ENCODE measurements at places on chromosomes 7 and 10. TPM values are rescaled to one million over a fixed set of nuclear protein-coding genes. Genes with fewer than 3 reads are reported as not detected.

DNA sequence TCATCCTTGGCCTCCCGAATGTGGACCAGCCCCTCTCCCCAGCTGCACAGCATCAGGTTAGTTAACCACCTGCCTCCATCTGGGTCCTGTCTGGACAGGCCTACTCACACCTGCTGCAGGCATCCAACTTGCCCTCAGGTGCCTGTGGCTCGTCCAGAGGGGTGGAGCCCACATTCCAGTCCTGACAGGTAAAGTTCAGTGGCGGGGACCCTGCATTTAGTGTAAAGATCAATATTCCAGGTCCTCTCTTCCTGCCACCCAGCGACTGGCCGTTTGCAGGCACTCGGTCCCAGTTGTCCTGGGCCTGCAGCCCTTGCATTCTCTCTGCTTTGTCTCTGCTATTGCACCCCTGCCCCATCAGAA is 15.0 kb downstream of the HTRA1 start:
- DNase-seq, result peak; percentile 76

GRCh38 chr10:116289652-116290051 is 16.6 kb upstream of the GFRA1 start:
- DNase-seq, result no peak

- no peak for DNase-seq
These were observed 83.3 kb downstream of the PAX2 start for GRCh38 chr10:100828738-100829096.

Gene ZNF438
- total RNA-seq, result 0.79 TPM

Gene TMEM270
- not detected for total RNA-seq

DNA sequence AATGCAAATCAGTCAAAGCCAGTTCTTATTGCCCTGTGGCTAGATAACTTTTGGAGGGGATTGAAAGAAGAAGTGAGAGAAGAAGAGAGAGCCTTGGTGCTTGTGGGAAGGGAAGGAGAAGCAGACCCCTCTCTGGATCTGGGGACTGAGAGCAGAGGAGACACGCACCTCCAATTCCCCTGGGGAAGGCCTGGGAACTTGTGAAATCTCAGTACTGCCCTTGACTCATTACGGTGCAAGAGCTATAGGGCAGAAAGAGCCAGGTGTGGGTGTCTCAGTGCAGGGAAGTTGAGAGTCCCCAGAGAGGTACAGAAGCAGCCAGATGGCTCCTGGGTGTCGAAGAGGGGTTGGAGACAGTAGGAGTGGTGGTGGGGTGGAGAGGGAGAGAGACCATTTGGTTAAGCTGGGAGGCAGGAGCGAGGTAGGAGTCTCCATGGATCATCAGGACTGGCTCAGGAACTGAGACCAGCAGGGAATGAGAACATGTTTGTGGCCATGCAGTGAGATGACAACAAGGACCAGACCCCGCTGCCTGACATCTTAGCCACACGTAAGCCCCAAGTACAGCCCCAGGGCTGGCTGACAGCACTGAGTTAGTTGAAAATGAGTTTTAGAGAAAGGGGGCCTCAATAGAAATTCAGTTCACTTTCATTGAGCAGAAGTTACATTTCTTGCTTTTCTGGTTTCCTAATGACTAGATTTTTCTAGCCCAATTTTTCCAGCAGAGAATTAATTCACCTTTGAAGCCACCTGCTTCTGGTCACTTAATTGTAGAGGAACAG is 238.2 kb downstream of the BUB3 start:
- DNase-seq, result no peak
